Tibial artery (tissue), 4 donors: ENCODE measurements at places on chromosomes 5 and 9.
A peak's percentile ranks its signal among the peaks of the same experiment; 100 is the strongest.

DNA sequence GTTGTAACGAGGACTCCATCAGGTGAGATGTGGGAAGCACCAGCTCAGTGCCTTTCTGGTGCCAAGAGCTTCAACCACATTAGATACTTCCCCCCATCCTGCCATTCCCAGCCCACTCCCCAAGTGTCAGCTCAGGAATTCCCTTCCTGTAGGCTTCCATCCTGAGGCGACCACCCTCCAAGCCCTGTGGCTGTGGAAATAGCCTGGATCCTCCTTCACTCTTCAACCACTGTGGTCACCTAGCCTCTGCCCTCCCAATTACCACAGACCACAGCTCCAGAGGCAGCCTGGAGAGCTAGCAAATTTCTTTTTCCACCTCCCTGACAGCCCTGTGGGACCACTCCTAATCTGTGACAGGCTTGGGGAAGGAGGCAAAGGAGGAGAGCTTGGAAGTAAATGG is 219.8 kb upstream of the MAP3K1 start:
- DNase-seq = no peak

DNA sequence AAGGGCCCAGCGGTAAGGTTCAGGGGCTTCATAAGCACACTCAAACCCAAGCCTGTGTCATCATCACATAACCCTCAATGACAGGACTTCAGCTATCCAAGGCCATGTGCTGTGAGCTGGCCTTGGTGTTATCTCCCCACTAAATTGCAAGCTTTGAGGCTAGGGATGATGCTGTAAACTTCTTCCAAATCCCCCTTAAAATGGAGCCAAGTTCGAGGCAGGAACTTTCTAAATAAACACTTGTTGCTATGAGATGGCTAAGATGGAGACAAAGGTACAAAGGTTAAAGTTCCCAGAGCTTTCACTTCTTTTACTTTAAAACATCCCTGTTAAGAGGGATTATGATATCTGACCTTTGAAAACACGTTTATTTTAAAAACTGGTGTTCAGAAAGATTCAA is 123.6 kb downstream of the MYO10 start:
- DNase-seq = no peak

GRCh38 chr5:132750471-132751230 is 3.4 kb downstream of the CCNI2 start:
- DNase-seq = no peak

- no peak for DNase-seq
Observed at GRCh38 chr9:36165826-36166167, 3.4 kb upstream of the CCIN start.

DNA sequence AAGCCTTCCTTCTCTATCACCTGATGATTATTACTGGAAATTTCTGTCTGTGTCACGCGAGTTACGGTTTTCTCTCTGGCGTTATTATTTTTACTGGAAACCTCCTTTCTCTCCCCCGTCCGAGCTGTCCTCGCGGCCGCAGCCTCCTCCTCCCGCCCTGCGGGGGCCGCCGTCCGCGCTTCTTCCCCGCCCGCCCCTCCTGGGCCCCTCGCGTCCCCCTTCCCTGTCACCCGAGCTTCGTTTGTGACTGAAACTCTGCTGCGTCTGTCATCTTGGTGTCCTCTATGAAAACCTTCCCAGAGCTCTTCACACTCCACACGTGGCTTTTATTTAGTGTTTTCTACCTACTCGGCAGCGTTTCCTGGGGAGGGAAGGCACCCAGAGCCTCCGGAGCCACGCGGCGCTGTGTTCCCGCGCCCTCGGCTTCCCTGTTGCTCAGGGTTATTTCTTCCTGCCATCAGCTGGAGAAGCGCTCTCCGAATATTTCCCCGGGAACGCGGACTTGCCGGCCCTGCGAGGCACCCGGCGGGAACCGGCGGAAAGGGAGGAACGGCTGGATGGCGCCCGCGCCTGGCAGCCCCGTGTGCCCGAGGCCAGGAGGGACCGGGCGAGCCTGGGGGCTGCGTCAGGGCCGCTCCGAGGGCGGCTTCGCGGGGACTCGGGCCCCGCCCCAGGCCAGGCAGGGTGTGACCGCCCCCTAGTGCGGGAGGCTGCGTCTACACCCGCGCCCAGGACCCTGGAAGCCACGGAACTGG is 33.9 kb downstream of the TRIP13 start:
- DNase-seq = no peak

GRCh38 chr9:131020388-131020787 is 11.4 kb downstream of the LAMC3 start:
- DNase-seq = no peak

- DNase-seq = peak; percentile 69
Observed at GRCh38 chr5:63145167-63145566, 566.5 kb downstream of the LRRC70 start.

- peak; percentile 94 for DNase-seq
Observed at GRCh38 chr5:65394087-65394486, 87.6 kb downstream of the ADAMTS6 start.

GRCh38 chr5:134642931-134643530 is 5.6 kb upstream of the SEC24A start:
- DNase-seq = no peak

GRCh38 chr5:17185773-17186172 is 31.7 kb upstream of the BASP1 start:
- peak; percentile 85 for DNase-seq

DNA sequence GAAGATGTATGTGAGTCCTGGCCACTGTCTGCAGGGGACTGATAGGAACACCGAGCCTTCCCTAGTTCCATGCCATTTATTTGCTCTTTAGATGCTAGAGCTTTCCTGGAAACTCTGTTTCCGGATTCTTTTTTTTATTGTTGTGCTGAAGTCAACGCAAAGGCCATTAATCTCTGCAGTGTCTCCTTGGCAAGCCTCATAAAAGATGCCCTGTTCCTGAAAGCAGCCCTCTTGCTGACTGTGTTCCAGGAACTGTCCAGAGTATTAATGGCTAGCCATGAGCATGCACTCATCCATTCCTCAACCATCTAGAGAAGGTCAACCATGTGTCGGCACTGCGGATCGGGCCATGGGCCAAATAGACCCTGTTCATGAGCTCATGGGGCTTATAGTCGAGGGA is 42.9 kb upstream of the SMAD5 start:
- DNase-seq = no peak

DNA sequence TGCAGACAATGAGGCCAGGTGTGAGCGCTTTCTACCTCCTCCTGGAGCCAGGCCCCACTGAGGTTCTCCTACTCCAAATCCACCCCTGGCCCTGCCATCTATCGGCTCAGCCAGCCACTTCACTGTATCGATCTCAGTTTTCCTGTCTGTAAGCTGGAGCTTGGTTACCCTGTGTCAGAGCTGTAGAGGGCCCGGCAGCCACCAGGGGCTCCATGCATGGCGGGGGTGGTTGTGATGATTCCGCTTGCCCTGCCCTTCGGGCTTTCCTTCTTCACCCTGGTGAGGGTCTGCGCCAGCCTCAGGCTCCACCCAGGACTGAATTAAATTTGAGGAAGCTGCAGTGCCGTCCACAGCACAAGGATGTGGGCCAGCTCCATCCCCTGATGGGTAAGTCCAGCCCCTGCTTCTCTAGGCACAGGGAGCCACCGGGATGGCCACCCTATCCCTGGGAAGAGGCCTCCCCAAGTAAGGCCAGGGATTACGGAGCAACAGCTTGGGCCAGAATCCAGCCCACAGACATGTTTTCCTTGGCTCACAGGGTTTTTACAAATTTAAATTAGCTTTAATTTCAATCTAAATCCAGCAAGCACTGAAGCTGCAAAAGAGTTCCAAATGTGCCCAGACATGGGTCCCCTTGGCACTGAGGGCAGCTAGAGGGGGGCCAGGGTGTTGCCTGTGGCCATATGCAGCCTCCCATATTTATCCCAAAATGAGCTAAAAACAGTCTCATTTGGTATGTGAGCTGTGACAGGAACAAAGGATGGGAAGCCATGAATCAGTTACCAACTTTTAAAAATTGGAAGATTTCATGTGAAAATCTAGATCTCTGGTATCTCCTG is 89.1 kb upstream of the FBXW11 start:
- DNase-seq = no peak

- DNase-seq = no peak
Observed at GRCh38 chr5:74126294-74126693, 500.3 kb downstream of the ARHGEF28 start.

DNA sequence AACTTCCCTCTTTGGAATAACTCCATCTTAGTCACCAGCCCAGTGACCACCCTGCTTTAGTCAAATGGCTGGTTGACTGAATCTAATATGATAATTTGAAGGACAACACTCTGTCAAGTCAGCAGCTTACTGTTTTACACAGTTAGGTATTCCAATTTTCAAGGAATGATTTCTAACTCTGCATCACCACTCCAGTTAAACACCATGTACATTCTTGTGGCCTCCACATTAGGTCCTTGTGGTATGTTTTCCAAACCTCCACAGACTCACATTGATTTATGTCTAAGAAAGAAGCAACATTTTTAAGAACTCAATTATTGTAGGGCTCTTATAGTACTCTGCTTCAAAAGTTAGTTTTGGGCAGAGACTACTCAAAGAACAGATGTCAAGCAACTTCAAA is 110.7 kb downstream of the TLE1 start:
- DNase-seq = no peak

GRCh38 chr5:72561148-72561972 is 54.1 kb upstream of the ZNF366 start:
- DNase-seq = no peak

- no peak for DNase-seq
Observed at GRCh38 chr5:57445006-57445704, 37.5 kb downstream of the ACTBL2 start.

DNA sequence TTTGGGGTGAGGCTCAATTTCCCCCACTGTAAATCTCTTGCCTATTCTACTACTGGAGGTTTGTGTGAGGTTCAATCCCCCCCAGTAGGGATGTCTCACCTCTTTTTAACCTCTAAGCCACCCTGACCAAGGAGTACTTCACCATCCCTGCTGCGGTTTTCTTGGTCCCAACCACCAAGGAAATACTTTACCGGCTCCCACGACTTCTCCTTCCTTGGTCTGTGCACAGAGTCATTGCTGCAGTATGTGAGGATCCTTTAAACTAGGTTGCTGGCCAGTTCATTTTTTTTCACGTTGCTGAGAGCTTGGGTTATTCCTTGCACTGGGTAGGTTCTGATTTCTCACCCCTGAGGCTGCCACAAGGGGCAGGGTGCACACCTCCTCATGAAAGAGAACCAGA is 22.5 kb upstream of the HMGCS1 start:
- DNase-seq = no peak

- no peak for DNase-seq
Observed at GRCh38 chr9:38649731-38650363, 29.5 kb upstream of the ANKRD18A start.

GRCh38 chr5:5454391-5454790 is 31.9 kb downstream of the ICE1 start:
- DNase-seq = no peak

- no peak for DNase-seq
Observed at GRCh38 chr5:108481355-108481931, 99.5 kb upstream of the FBXL17 start.

GRCh38 chr5:40869384-40869783 is 28.2 kb downstream of the CARD6 start:
- DNase-seq = no peak

DNA sequence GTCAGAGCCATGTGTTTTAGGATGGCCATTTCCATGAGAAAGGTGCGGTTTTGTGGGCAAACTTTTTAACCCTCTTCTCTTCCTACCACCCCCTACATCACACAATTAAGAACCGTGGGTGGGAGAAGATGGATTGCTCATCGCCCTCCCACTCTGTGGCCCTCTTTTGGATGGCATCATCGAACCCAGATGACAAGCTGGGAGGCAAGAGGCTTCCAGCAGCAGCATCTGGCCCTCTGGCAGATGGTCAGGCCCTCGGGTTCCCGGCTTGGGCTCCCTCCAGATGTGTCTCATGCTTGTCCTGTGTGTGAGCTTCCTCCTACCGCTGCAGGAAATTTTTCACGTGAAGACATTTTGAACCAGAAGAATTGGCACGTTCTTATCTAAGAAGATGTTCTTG is 199.9 kb downstream of the EBF1 start:
- peak; percentile 74 for DNase-seq

GRCh38 chr5:143976055-143976454 is 164.1 kb downstream of the HMHB1 start:
- DNase-seq = no peak

GRCh38 chr5:176192094-176192721 is 46.0 kb upstream of the SIMC1 start:
- DNase-seq = no peak

GRCh38 chr9:98099346-98099745 is 19.7 kb downstream of the TRIM14 start:
- DNase-seq = peak; percentile 31

- DNase-seq = no peak
Observed at GRCh38 chr9:106467113-106467864, 395.7 kb upstream of the ZNF462 start.

GRCh38 chr5:65779643-65780042 is 57.6 kb downstream of the NLN start:
- DNase-seq = no peak

GRCh38 chr5:7794311-7794710 is 56.6 kb downstream of the CFAP90 start:
- DNase-seq = no peak

GRCh38 chr5:82115858-82116257 is 144.0 kb downstream of the ATG10 start:
- no peak for DNase-seq

- DNase-seq = no peak
Observed at GRCh38 chr5:38615981-38616451, 59.6 kb upstream of the LIFR start.

- DNase-seq = no peak
Observed at GRCh38 chr5:103941596-103941995, 379.0 kb upstream of the NUDT12 start.

DNA sequence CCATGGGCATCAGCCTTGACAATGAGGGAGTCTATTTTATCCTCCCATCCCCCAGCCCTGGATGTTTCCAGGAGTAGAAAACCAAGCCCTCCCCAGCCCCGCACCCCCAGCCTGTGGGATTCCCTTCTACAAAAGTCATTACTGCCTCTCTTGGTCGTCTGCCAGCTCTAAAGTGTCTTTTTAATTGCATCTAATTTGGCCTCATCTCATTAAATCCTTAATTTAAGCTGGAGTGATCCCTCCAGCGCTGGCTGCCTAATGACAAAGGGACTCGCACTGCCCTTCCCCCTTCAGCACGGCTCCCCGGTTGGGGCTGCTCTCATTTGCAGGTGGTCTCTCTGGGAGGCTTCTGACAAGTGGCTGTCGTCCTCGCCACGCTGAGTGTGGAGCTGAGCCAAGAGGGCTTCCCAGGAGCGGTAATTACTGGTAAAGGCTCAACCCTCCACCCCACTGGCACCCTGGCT is 107.9 kb upstream of the ALDH1B1 start:
- no peak for DNase-seq

- DNase-seq = no peak
Observed at GRCh38 chr9:134519375-134520070, 122.1 kb upstream of the COL5A1 start.

DNA sequence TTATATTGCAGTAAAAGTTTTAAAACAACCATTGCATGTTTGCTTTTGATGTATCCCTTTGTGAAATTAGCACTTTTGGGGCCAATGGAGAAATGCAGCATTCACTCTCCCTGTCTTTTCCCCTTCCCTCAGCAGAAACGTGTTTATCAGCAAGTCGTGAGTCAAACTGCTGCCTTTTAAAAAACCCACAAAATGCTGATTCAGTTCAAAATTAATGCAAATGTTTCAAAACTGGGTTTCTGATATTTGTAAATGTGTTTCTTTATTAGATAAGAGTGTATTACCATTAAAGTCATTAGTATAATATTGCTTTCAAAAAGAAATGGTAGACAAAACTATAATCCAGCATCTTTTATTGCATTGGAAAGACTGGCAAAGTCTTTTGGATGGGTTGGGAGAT is 47.3 kb downstream of the RAD23B start:
- DNase-seq = no peak

- no peak for DNase-seq
Observed at GRCh38 chr5:150601491-150602345, 38.7 kb upstream of the SYNPO start.

GRCh38 chr9:27085456-27085855 is 23.6 kb upstream of the TEK start:
- no peak for DNase-seq
